Vagina (tissue), 2 donors: ENCODE measurements at places on chromosomes 1 and 21.

- no peak for DNase-seq
Observed at GRCh38 chr1:9873992-9874391, 36.1 kb downstream of the CTNNBIP1 start.

GRCh38 chr1:70504821-70505193 is 93.7 kb downstream of the CTH start:
- no peak for DNase-seq

- DNase-seq, result no peak
Observed at GRCh38 chr21:33677450-33677849, 35.1 kb downstream of the ITSN1 start.

- DNase-seq, result no peak
Observed at GRCh38 chr1:22257290-22258275, 114.7 kb upstream of the WNT4 start.

DNA sequence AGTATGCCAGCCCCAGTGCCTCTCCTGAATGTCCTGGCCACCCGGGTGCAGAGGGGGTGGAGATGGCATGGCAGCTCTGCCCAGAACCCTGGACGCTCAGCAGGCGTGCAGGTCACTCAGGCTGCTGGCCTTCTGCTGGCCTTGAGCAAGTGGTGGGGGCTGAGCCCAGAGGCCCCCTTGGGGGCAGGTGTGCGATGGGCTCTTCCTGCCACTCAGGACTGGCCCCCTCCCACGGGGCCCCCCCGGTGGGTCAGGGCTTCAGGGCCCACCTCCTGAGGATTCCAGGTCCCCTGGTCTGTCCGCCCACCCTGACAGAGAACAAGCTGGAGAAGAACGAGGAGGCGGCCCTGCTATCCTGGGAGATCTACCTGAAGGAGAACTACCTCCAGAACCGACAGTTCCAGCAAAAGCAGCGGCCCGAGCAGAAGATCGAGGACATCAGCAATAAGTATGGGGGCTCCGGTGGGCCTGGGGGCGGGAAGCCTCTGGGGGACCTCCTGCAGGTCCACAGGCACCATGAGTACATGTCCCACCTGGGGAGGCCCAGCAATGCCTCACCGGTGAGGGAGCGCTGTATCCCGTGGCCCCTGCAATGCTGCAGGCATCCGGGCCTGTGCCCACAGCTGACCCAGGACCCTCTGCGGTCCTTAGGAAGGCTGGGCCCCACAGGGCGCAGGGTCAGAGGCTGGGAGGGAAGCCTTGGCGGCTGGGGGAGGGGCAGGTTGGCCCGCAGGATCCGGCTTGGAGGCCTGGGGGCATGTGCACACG is 37.0 kb upstream of the LRRC3 start:
- DNase-seq, result no peak
